Fibroblast of pulmonary artery (primary cell): ENCODE measurements at places on chromosomes 12 and 14.

GRCh38 chr14:101721951-101722661 is 39.4 kb upstream of the PPP2R5C start:
- DNase-seq, result peak; percentile 11

- DNase-seq, result no peak
These were observed 82.9 kb downstream of the BCL2L14 start for GRCh38 chr12:12153596-12153995.

DNA sequence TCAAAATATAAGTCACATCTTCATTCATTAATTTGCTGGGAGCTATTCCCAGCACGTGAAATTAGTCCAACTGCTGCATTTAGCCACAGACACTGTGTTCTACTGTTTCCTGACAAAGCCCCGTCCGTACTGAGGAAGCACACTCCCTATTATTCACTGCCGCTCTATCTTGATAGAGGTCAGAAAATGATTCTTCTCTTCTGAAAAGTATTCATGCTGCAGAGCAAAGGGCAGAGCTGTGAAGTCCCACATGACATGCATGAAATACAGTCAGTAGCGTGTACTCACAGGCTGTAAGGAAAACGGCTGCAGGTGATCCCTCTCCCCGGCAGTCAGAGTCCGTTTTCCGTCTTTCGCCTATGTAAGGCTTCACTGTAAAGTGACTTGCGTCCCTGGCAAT is 302.5 kb upstream of the FKBP4 start:
- no peak for DNase-seq

DNA sequence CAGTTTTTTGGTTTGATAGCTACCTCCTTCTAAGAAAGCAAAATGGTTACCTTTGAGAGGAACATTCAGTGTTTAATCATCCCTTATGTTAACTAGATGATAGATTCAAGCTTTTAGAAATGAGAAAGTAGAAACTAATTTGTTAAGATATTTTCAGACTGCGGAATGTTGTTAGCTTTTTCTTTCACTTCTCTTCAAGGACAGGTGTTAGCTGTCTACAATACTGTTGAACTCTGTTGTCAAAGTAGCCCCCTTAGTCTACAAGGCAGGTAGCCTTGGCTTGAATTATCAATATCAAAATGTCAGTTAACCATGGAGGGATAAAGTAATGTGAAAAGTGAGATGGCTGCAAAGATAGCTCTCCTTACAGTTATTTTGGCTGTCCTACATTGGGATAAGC is 14.8 kb downstream of the MAPK1IP1L start:
- DNase-seq, result no peak

DNA sequence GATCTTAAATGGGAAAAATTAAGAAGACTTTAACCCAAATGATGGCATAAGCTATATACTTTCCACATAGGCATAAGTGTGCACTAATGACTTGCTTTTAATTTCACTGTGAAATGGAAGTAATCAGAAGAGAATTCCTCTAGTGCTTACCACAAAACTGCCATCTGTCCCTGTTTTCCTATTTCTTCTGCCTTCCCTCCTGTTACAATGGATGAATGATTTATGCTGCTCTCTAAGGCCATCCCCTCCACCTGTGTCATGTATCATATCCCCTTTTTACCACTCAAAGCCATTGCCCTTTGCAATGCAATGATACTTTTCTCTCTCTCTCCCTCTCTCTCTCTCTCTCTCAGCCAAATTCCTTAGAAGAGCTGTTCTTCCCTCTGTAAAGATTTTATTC is 109.1 kb downstream of the C12orf50 start:
- DNase-seq, result no peak

- no peak for DNase-seq
These were observed 76.6 kb upstream of the CNTN1 start for GRCh38 chr12:40615590-40615989.
